ENCODE measurements at places on chromosomes 7 and 10.

- DNase-seq: no peak
Measured at GRCh38 chr10:75276069-75276872, 40.5 kb upstream of the COMTD1 start.

- DNase-seq: no peak
Measured at GRCh38 chr7:157555313-157555712, 218.5 kb downstream of the DNAJB6 start.

DNA sequence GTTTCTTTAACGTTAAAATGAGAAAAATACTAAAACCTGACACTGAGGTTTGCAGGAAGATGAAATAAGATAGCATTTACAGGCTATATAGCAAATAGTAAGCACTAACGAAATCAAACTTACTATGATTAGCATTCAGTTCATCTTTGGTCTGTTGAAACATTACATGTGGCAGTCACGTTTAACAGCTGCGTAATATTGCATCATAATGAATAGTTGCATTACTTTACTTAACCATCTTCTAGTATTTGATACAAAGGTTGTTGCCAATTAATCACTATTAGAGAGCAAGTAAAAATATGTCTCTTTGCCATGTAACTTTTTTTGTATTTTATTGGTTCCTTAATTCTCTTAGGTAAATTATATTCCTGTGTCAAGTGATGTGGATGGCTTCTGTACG, 131.8 kb upstream of the GHITM start:
- no peak for DNase-seq

DNA sequence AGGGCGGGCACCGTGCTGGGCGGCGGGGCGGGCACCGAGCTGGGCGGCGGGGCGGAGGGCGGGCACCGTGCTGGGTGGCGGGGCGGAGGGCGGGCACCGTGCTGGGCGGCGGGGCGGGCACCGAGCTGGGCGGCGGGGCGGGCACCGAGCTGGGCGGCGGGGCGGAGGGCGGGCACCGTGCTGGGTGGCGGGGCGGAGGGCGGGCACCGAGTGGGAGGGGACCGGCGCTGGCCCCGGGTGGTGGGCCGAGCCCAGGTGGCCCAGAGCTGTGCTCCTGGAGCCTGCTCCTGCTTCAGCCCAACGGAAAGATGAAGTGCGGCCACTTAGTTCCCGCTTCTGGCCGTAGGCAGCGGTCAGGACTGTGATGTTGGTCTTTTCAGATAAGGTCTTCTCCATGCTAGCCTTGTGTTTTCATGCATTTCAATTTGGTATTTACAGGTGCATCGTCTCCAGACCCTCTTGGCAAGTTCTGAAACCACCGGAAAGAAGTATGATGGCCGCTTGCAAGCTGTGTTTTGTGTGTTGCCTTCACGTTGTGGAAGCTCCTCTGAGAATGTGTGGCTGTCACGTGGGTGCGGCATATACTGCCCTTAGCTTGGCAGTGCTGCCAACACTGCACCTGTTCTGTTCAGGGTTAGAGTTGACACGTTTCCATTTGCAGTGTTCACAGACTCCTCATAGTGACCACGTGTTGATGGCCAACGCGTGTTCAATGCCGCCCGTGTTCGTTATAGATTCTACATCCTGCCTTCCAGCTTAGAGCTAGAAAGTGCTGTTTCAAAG, 25.2 kb downstream of the IQCE start:
- no peak for DNase-seq

DNA sequence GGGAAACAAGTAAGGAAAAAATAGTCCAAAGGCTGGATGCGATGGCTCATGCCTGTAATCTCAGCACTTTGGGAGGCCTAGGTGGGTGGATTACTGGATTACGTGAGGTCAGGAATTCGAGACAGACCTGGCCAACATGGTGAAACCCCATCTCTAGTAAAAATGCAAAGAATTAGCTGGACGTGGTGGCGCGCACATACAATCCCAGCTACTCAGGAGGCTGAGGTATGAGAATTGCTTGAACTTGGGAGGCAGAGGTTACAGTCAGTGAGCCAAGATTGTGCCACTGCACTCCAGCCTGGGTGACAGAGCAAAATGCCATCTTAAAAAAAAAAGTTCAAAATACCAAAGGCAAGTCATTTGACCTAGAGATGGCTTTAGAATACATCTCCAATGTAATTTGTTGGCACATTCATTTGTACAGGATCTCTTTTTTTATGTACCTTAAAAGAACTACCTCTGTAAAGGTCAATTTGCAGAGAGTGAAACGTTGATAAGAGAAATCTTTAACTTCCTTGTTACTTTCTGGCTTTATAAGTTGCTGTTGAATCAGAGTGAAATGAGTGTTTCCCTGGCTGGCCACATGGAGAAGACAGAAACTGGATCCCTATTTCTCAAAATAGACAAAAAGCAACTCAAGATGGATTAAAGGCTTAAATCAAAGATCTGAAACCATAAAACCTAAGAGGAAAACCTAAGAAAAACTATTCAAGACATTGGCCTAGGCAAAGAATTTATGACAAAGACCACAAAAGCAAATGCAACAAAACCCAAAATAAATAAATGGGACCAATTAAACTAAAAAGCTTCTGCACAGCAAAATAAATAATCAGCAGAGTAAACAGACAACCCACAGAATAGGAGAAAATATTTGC, 260.7 kb downstream of the KLF6 start:
- no peak for DNase-seq

- no peak for DNase-seq
Measured at GRCh38 chr7:77991656-77992055, 193.1 kb downstream of the PHTF2 start.

DNA sequence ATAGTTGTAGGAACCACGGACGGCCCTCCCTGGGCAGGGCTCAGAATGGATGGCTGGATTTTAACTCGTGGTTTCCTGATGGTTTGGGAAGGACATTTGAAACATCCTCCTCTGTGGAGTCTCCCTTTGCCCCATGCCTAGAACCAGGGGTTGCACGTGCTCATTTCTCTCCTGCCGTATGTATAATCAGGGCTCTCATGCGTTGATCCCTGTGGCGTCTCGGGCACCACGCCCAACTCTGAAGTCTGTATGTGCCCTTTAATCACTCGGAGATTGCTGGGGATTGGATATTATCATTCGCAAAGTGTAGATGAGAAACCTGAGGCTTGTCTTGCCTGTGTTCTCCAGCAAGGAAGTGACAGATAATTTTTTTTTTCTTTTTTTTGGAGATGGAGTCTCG, 257.1 kb downstream of the CAMK1D start:
- DNase-seq: no peak

DNA sequence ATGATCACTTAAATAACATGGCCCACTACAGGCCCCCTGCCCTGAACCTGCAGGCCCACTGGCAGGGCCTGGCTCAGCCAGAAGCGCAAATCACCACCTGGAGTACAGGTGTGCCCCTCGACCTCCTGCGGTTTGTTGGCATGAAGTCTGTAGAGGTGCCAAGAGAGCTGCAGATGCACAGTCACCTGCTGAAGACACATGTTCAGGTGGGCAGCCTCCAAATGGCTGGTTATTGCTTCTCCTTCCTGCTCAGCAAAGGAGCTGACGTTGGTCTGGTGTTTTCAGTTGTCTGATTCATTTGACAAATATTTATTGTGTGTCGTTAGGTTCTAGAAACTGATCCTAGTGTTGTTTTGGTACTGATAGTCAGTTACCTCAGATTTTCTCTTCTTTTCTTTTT, 29.0 kb downstream of the DHTKD1 start:
- no peak for DNase-seq

- DNase-seq: no peak
Measured at GRCh38 chr10:101770331-101771215, 5.3 kb downstream of the FGF8 start.

DNA sequence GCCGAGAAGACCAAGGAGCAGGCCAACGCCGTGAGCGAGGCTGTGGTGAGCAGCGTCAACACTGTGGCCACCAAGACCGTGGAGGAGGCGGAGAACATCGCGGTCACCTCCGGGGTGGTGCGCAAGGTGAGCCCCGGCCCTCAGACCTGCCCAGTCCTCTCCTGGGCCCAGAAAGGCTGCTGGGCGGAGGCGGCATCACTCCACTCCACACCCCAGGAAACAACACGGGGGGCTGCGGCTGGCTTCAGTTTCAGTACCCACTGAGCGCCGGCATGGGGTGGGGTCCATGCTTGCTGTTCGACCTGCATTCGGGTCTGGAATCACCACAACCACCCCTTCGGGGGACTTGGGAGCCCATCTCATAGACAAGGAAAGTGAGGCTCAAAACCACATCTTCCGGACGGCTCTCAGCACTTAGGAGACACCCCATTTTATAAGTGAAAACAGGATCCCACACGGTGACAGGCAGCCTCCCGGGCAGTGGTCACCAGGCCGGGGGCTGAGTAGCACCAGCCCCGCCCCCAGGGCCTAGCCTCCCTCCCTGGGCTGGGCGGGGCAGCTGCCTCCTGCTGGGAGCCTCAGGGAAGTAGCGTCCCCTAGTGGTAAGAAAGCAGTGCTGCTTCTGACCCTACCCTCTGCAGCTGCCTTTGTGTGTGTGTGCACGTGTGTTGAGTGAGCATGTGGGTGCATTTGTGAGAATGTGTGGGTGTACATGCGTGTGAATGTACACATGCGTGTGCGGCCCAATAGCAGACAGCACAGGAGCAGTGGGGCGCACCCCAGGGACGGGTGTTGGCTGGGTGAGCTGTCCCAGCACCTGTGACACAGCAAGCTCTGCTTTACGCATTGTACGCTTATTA, 1.8 kb downstream of the SNCG start:
- DNase-seq: no peak

GRCh38 chr10:107611115-107611514, 446.6 kb upstream of the SORCS1 start:
- DNase-seq: no peak

DNA sequence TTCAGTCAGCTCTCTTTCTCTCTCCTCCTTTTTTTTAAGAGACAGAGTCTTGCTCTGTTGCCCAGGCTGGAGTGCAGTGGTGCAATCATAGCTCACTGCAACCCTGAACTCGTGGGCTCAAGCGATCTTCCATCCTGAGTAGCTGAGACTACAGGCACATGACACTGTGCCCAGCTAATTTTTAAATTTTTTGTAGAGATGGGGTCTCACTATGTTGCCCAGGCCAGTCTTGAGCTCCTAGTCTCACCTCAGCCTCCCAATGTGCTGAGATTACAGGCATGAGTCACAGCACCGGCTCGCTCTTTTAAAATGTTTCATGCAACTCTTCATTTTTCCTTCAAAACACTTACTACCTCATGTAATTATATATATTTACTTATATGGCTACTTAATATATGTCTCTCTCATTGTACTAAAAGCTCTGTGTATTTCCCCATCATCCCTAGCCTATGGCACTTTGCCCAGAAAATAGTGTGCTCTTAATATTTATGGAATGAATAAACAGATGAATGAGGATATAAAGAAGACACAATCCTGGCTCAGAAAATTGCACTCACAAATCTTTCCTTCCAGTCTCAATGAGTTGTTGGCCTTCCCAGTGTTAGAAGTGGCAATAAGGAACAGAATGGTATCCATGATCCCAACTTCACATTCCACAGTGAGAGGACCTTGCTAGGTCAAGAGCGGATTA, 33.9 kb downstream of the EBLN1 start:
- no peak for DNase-seq

GRCh38 chr10:61812052-61812721, 89.3 kb upstream of the ARID5B start:
- no peak for DNase-seq

- no peak for DNase-seq
Measured at GRCh38 chr10:15588151-15588550, 131.6 kb downstream of the ITGA8 start.

- no peak for DNase-seq
Measured at GRCh38 chr7:76332078-76332477, 26.7 kb downstream of the YWHAG start.

DNA sequence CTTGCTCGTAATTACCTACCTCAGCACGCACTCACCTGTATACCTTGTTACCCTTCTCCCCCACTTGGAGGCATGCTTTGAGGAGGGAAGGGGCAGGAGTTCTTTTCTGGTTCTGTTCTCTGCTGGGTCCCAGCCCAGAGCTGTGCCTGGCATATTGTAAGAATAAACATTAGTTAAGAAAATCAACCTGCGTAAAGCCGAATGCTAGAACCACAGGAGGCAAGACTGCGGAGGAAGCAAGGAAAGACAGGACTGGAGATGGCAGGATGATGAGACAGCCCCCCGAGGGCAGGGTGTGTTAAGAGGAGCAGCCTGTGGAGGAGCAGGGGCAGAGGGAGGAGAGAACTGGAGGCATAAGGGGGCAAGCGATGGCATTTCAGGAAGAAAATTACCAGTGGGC, 9.5 kb downstream of the C10orf53 start:
- DNase-seq: no peak

Measured in activated T-cell treated with anti-CD3 and anti-CD28 coated beads, Interleukin-2, amount 50 U/mL, for 48 hours (primary cell).